Activated CD8-positive, alpha-beta T cell treated with anti-CD3 and anti-CD28 coated beads for 36 hours (primary cell): ENCODE measurements at places on chromosomes 5 and 9. TPM values are rescaled to one million over a fixed set of nuclear protein-coding genes. Genes with fewer than 3 reads are reported as not detected.

FAM163B gene
- total RNA-seq: not detected

GRCh38 chr9:125337236-125337635, 75.6 kb downstream of the GAPVD1 start:
- no peak overlapping the region for H3K4me3 ChIP-seq
- H3K27ac ChIP-seq: no peak overlapping the region
- no peaks in the 10 kb centered on the region for H3K27me3 ChIP-seq
- peaks cover 42% of the 10 kb centered on the region for H3K36me3 ChIP-seq

DNA sequence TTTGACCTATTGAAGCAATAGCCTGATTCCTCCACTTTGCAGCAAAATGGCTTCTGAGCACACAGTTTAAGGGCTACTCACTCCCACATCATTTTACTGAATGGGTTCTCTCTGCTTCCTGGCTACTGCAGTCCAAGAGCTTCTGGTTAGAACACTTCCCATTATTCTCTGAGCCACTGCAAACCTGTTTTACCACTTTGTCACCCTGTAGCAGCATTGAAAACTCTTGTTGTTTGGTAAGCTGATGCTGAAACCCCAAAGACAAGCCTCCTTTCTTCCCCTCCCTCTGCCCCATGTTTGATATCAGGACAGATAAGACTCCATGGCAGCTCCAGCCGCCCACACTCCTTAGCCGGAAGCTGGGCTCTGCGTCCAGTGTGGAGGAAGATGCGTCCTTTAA, 84.4 kb upstream of the RARS1 start:
- H3K4me1 ChIP-seq: no peaks in the 10 kb centered on the region
- no peak overlapping the region for H3K27ac ChIP-seq
- H3K36me3 ChIP-seq: no peaks in the 10 kb centered on the region

DNA sequence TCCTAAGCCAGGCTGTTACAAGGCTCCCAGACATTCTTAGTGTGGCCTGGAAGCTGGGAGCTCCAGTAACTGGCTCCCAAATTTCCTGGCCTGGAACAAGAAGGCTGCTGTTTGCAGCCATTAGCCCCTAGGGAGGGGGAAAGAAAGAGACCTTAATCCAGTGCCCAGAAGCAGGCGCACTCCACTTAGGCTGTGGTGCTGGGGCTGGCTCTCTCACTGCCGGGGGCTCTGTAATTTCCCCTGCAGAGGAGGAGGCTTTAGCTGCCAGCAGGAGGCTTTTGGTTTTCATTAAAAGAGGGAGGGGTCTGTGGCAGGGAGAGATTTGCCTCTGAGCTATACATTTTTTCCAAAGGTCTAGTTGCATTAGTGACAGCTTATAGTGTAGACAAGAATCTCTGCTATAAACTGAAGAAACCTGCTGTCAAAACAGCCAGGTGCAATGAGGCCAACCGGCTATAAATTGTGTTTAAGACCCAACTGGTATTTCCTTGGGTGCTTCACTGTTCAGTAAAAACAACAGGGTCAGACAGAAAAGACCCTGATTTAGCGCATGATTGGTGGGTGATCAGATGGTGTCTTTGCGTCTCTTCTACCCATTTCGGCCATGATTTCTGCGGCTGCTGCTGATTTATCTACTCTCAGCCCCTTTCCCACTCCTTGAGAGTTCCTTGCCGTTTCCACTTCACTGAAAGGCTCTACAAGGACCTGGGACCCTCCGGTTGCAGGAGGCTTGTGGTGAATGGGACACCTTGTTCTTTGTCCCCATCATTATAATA, 254.6 kb downstream of the AOPEP start:
- DNase-seq: no peak
- peaks cover 3% of the 10 kb centered on the region for H3K36me3 ChIP-seq
- H3K4me3 ChIP-seq: no peak overlapping the region
- H3K27ac ChIP-seq: no peak overlapping the region
- peaks cover 8% of the 10 kb centered on the region for H3K4me1 ChIP-seq

DNA sequence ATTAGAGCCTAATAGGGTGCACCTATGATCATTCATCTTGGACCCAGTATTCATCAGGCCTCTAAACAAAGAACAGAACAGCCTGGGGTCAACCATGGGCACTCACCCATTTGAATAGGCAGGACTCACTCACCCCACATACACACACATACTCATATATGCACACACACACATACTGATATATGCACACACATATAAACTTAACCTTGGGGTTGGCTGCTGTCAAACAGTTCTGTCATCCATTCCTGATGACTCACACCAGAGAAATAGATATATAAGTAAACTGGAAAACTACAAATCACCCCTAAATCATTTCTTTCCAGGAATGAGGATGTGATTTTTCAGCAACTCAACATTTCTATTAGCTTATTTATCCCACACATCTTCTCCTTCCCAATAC, 51.3 kb downstream of the ARL15 start:
- H3K4me1 ChIP-seq: peaks cover 30% of the 10 kb centered on the region
- no peak overlapping the region for H3K27ac ChIP-seq
- no peak overlapping the region for H3K4me3 ChIP-seq

- no peaks in the 10 kb centered on the region for H3K4me1 ChIP-seq
- no peak overlapping the region for H3K27ac ChIP-seq
- no peak for DNase-seq
Measured at GRCh38 chr5:59905188-59905587, 11.7 kb upstream of the PDE4D start.

GRCh38 chr9:126927419-126927818, 12.8 kb downstream of the RALGPS1 start:
- peaks cover 2% of the 10 kb centered on the region for H3K27me3 ChIP-seq
- DNase-seq: no peak
- no peaks in the 10 kb centered on the region for H3K4me1 ChIP-seq
- H3K36me3 ChIP-seq: no peaks in the 10 kb centered on the region
- no peak overlapping the region for H3K4me3 ChIP-seq

DNA sequence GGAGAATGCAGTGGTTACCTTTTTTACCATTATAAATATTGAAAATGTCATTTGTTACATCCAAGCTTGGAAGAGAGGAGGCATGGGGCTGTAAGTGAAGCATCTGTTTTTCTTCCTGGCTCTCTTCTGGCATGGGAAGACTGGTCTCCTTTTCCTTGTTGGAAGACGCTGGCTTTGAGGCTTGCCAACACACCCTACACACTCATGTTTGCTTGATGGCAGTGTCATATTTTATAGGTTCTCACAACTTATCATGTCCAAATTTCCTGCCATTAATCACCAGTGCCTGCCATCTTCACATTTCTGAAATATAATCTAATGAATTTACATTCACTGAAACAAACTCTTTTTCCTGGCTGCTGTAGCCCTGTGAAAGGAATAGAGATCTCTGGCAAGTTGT, 252.9 kb downstream of the MAN2A1 start:
- DNase-seq: no peak
- H3K36me3 ChIP-seq: peaks cover 3% of the 10 kb centered on the region
- H3K27me3 ChIP-seq: no peaks in the 10 kb centered on the region
- H3K4me3 ChIP-seq: no peak overlapping the region
- H3K4me1 ChIP-seq: peaks cover 20% of the 10 kb centered on the region
- H3K27ac ChIP-seq: no peak overlapping the region

DNA sequence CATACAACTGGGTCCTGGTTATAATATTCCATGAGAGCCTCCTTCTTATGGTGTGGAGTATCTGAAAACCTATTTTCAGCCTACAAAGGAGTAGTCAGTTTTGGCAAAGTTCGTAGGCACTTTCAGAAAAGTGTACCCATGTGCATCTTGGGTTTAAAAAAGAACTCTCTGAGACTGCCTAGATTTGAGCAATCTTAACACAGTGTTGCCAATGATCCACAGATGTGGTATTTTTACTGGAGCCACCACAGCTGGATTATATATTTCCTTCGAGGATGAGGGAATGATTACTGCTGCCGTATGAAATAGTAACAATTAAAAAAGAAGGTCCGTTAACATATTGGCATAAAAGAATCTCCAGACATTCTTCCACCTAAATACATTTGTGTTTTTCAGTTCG, 1.1 kb downstream of the PALM2AKAP2 start:
- DNase-seq: no peak
- no peak overlapping the region for H3K27ac ChIP-seq
- no peak overlapping the region for H3K4me3 ChIP-seq

- no peaks in the 10 kb centered on the region for H3K27me3 ChIP-seq
- H3K36me3 ChIP-seq: peaks cover 30% of the 10 kb centered on the region
- H3K4me1 ChIP-seq: peaks cover 6% of the 10 kb centered on the region
- DNase-seq: no peak
Measured at GRCh38 chr5:74833537-74834266, 32.5 kb downstream of the FAM169A start.

DNA sequence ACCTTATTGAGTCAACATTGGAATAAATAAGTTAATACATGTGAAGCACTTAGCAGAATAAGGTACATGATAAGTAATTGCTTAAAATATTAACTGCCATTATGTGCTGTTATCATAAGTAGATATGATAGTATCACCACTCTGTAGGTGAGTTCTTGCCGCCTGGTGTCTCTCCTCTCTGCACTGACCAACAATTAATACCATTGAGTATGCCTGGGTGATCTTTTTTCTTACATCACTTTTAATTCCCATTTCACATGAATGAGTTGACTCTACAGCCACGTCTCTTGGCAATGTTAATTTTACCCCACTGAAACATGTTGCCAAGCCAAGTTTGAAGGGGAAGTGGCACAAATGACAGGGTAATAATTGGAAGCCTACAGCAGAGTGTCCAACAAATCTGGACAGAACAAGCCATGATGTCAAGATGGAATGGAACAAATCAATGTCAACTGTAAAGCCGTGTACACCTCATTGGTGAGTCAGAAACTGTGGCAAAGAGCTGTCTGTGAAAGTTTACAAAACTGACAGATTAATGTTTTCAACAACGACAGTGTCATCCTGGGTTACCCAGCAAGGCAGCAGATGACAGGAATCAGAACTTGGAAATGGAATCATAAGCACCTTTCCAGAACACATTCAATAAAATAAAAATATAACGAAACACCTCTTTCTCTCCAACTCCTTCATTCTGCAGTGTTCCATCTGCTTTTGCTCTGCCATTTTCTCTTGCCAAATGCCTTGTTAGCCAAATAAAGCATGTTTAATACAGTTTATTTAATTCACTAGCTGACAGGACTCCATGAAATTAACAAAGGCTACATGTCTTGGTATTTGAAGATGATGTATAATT, 330.9 kb downstream of the CTNND2 start:
- DNase-seq: no peak
- no peaks in the 10 kb centered on the region for H3K4me1 ChIP-seq
- H3K27ac ChIP-seq: no peak overlapping the region

DNA sequence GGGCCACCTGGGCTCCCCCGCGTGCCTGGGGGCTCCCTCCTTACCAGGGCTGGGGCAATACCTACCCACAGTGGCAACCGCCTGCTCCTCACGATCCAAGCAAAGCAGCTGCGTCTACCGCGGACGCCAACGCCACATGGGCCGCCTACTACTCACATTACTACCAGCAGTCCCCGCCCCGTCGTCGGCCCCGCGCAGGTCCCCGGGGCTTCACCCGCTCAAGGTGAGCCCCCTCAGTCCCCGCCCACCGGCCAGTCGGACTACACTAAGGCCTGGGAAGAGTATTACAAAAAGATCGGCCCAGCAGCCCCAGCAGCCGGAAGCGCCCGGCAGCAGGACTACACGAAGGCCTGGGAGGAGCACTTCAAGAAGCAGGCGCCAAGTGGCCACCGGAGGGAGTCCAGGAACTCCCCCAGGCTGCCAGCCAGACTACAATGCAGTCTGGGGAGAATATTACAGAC, 106.0 kb upstream of the MTAP start:
- no peak overlapping the region for H3K27ac ChIP-seq
- no peak overlapping the region for H3K4me3 ChIP-seq
- peaks cover 3% of the 10 kb centered on the region for H3K36me3 ChIP-seq
- DNase-seq: no peak
- H3K4me1 ChIP-seq: no peaks in the 10 kb centered on the region

DNA sequence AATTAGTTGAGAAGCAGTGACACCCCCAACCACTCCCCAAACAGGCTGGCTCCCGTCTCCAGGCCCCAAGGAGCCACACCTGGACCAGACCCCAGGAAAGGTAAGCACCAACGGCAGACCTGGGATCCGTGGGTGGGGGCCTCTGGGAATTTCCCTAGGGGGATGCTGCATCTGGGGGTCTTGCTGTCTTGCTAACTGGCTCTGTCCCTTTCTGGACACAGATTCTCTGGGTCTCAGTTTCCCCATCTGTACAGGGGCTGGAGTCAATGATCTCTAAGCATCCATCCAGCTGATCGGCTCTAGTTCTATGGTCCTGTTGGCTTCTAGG, 27.9 kb upstream of the IL17B start:
- no peaks in the 10 kb centered on the region for H3K36me3 ChIP-seq
- H3K4me3 ChIP-seq: no peak overlapping the region
- no peak for DNase-seq
- no peak overlapping the region for H3K27ac ChIP-seq

DNA sequence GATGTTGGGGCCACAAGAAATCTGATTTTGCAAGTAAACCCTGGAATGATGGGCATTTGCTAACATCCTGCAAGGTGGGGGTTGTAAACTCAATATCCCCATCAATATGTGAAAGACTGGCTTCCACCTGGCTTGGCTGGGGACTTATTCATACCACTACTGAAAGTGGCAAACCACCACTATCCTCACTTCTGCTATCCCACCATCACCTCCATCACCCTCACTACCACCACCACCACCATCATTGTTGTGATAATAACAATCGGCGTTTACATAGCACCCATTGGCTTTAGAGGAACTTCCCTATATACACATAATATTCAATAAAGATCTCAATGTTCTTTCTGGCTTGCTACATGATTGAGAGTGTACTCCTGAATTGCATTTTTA, 224.7 kb upstream of the DAP start:
- H3K27ac ChIP-seq: no peak overlapping the region
- no peak for DNase-seq
- H3K4me1 ChIP-seq: peaks cover 8% of the 10 kb centered on the region
- H3K27me3 ChIP-seq: peaks cover 16% of the 10 kb centered on the region
- no peak overlapping the region for H3K4me3 ChIP-seq
- H3K36me3 ChIP-seq: no peaks in the 10 kb centered on the region

GRCh38 chr9:125137200-125137599, 6.1 kb downstream of the SCAI start:
- no peak overlapping the region for H3K4me3 ChIP-seq
- no peak for DNase-seq
- H3K36me3 ChIP-seq: peaks cover 16% of the 10 kb centered on the region
- no peaks in the 10 kb centered on the region for H3K27me3 ChIP-seq

- no peak for DNase-seq
- no peak overlapping the region for H3K4me3 ChIP-seq
- H3K36me3 ChIP-seq: no peaks in the 10 kb centered on the region
- peaks cover 27% of the 10 kb centered on the region for H3K27me3 ChIP-seq
Measured at GRCh38 chr5:157576678-157577077, 1.1 kb upstream of the ADAM19 start.

MCCC2 gene
- total RNA-seq: 60.4 TPM

GRCh38 chr5:158538506-158539074, 561.1 kb downstream of the EBF1 start:
- H3K4me1 ChIP-seq: peaks cover 26% of the 10 kb centered on the region
- peak; percentile 30 for DNase-seq
- no peak overlapping the region for H3K4me3 ChIP-seq
- no peak overlapping the region for H3K27ac ChIP-seq

DNA sequence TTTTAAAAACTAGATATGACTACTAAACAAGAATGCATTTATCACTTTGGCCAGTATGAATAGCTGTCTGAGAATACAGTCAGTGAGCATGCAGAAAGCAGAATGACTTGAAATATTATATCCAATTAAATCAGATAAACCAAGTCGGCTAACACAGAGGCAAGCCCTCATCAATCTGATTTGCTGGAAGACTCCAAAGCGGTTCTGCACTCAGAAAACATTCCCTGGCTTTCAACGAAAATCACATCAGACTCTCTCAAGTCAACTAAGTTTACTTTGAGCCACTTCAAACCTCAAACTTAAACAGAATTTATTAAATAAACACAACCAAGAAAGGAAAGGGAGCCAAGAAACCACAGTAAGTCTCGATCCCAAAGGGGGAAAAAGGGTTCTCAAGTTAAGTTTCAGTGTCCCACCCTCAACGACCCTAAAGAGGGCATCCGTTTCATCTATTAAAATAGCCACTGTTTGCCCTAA, 1.4 kb downstream of the MYO10 start:
- no peaks in the 10 kb centered on the region for H3K36me3 ChIP-seq
- H3K27me3 ChIP-seq: peaks cover 61% of the 10 kb centered on the region
